ENCODE measurements at places on chromosomes 2 and 18.
A peak's percentile ranks its signal among the peaks of the same experiment; 100 is the strongest.

GRCh38 chr18:61085761-61086160 is 247.5 kb upstream of the CDH20 start:
- no peak for DNase-seq

GRCh38 chr18:9737006-9737405 is 28.9 kb downstream of the RAB31 start:
- no peak for DNase-seq

DNA sequence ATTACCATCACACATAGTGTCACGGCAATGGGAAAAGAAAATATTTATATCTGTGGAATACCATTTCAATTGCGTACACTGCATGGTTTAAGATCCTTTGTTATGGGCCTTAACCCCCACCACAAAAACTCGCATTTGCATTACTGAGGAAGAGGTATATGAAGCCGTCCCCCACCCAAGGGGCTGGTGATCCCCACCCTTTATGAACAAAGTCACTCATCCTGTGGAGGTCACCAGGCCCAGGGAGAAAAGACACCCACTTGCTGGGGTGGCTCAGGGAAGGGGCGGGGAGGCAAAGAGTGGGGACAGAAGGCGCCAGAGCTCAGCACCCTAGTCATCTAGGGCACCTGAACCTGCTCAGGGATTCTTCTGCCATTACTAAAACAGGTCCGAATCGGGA is 133.8 kb downstream of the ZNF516 start:
- DNase-seq = no peak

DNA sequence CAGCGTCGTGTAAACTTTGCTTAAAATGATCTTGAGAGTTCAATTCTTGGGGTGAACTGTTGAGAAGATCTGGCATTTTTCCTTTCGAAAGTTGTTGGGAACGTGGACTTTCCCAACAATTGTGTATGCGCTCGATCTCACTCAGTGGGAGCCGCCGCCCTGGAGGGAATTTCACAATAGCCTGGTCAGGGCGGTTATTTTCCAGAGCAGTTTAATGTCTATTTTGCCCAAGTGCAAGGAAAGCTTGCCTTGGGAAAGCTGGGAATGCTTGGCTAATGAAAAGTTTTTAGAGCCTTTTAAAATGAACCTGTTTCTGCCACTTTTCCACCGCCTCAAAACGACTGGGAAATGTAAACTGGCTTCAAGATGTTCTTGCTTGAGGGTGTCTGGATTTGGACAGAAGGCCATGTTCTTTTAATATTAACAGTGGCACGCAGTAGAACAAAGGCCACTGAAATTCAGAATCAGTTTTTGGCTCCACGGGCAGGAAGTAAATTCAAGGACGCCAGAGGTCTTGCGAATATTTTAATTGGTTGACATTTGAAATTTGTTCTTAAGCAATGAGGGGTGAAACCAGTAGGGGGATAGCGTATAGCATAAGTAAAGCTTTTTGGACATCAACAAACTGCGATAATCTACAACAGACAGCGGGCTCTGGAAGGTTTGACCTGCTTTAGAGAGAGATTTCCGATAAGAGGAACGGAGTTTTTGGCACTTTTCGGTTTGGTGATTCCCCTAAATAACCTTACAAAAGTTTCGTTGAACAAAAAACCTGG is 1.2 kb downstream of the CFLAR start:
- DNase-seq = peak; percentile 61

DNA sequence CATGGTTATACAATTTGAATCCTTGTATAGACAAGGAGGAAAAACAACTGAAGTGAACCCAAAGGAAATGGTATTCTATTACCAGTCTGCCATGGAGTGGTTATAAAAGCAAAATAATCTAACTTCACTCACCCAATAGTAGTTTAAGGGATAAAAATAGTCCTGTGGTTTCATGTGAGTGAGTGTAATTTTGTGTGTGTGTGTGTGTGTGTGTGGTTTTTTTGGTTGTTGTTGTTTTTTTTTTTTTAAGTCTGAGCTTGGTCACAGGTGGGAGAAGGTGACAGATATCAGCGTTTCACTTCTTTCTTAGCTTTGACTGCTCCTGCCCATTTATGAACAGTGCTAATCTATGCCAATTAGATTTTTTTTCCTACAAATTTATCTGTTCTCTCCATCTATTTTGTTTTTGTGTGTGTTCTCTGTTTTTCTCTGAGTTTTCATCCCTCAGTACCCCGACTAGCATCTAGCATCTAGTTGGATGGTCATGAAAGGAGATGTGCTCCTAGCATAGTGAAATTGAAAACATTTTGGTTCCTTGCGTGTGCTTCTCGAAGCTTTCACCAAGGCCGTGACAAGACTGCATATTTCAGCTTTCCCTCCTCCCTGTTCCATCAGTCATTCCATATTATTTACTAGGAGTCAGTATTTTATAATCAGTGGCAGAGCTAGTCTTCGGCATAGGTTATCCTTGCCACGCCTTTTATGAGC is 200.1 kb upstream of the DTNA start:
- no peak for DNase-seq

All from effector memory CD8-positive, alpha-beta T cell (primary cell).